ENCODE measurements at places on chromosomes 12 and 14.

DNA sequence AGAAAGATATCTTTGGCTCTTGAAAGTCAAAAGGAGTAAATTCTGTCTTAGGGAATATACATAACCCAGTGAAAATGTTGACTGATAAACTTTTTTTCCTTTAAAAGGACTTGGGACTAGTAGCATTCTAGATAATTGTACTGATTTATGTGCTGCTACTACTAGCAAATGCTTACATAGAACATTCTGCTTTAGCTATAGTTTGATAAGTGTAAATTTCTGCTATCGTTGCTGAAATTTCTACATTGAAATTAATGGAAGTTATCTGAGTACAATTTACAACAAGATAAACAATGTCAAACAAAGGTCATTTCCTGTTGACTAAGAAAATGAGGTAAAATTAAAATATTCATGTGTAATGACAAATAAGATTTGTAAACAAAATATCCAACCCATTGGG, 48.3 kb upstream of the CNTN1 start:
- DNase-seq = no peak

- DNase-seq = peak; percentile 10
Observed at GRCh38 chr12:60977966-60978365, 1282.2 kb upstream of the USP15 start.

DNA sequence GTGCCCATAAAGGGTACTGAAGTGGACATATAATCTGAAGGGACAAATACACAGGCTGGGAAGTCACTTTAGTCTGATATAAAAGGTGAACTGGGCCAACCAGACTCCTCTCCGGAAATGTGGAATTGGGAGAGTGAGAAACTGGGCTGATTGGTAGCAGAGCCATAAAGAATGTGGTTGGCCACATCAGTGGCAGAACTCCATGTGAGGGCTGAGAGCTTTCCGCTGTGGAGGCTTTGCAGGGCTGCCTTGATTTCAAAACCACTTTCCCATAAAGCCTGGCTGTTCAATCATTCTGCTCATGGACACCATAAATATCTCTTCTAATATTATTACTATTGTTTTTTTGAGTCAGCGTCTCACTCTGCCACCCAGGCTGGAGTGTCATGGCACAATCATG, 220.3 kb downstream of the MON2 start:
- no peak for DNase-seq

GRCh38 chr12:25691865-25692114, 138.7 kb upstream of the LMNTD1 start:
- no peak for DNase-seq

GRCh38 chr12:5276327-5276880, 155.5 kb upstream of the NTF3 start:
- no peak for DNase-seq

DNA sequence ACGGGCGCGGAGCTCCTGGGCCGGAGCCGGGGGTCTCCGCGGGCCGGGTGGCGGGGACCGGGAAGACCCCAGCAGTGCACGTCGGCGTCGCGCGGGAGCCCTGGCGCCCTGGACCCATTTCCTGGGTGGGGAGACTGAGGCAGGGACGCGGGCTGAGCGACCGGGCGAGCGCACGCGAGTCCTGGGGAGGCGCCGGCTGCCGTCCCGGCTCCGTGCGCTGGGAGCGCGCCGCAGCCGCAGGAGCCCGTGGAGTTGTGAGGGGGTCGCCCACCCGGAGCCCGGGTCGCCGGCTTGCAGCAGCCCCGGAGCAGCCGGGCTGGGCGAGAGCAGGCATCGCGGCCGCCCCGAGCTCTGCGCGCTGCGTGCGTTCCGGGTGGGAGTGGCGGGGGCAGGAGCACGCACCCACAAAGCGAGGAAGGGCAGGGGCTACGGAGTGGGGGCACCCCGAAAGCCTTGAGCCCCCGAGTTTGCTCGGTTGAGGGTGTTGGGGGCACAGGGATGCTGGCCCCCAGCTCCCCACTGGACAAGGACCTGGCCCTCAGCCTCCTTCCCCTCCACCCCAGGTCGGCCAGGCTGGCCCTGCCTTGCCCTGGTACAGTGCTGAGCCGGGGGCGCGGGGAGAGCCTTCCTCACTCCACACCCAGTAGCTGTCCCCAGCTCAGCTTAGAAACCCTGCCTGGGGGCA, 620 bp downstream of the MMP17 start:
- peak; percentile 57 for DNase-seq

DNA sequence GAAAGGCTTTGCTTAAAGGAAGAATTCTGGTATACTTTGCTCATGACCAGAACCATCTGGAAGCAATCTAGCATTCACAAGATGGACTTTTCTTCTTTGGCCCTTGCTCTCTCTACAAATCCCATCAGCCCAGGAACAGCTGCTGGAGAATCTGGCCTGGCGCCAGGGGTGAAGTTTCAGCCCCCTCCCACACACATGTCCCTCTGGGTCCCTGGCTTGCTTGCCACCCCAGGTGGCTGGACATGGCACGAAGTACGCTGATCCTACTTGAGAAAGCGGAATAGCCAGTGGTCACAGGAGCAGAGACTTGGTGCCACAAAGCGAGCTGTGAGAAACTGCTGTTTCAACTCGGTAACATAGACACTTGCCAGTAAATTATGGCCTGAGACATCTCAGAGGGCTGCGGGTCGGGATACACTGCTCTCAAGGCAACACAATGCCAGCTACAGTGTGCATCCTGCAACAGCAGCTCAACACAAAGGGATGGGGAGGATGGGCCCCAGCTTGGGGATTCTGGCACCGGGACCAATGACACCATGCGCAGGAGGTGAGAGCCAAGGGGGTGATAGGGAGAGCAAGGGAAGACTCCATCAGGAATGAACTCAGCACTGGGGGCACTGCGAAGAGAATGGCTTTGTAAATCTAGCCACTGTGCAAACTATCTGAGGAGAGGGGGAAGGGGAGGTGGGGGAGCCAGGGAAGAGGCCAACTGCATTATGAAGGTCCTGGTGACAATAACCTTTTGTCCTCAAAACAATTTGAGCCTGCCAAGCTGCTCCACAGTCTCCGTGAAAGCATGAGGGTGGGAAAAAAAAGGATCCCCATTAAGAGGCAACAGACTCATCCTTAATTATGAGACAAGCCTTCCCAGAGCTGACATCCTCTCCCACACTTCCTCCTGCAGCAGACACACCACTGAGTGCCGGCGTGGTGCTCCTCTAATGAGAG, 219.9 kb downstream of the PPM1H start:
- no peak for DNase-seq

GRCh38 chr12:2431810-2432209, 363.0 kb upstream of the FKBP4 start:
- DNase-seq = peak; percentile 48

GRCh38 chr12:105906561-105906960, 232.2 kb downstream of the NUAK1 start:
- DNase-seq = no peak

Measured in hematopoietic multipotent progenitor cell treated with erythropoietin and hydrocortisone succinate and interleukin-3 and kit ligand, for 4 days (in vitro differentiated cells).